GOT3 (cell line): ENCODE measurements at places on chromosomes 7 and 10.

DNA sequence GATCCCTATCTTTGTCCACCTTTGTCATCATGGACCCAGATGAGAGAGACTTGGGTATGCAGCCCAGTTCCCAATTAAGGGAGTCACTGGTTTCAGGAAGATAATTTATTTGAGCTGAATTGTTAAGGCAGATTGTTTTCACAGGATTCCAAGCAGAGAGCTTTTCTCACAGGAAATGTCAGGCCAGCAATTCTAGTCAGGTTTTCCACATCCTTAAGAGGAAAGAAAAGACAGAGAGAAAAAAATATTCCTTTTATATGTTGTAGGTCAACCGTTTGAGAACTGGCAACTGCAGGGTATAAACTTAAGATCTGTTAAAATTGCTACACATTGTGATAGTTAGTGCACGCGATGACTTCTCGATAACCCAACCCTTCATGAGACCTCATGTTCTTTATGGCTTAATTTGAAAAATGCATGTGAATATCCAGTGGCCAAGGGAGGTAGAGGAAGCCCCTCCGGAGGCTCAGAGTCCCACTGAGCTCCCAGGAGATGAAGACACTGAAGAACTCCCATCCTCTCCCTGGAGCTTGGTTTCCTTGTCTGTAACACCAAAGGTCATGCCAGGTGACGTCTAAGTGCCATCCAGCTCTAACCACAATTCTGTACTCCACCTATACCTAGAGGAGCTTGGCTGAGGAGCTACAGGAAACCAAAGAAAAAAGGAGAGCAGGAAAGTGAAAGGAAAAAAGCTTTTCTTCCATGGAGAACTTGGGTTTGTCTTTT is 45.6 kb downstream of the MINDY4 start:
- DNase-seq: no peak

DNA sequence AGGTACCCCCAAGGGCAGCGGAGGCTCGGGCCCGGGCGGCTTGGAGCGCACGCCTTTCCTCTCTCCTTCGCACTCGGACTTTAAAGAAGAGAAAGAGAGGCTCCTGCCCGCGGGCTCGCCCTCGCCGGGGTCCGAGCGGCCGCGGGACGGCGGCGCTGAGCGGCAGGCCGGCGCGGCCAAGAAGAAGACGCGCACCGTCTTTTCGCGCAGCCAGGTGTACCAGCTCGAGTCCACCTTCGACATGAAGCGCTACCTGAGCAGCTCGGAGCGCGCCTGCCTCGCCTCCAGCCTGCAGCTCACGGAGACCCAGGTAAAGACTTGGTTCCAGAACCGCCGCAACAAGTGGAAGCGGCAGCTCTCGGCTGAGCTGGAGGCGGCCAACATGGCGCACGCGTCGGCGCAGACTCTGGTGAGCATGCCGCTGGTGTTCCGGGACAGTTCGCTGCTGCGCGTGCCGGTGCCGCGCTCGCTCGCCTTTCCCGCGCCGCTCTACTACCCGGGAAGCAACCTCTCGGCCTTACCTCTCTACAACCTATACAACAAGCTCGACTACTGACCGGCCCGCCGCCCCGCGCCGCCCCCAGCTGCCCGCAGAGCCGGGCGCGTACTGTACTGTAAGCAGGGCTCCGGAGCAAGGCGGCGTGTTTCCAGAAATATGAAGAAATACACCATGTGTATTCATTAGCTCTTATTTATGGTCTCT is 1.8 kb downstream of the HMX2 start:
- no peak for DNase-seq

DNA sequence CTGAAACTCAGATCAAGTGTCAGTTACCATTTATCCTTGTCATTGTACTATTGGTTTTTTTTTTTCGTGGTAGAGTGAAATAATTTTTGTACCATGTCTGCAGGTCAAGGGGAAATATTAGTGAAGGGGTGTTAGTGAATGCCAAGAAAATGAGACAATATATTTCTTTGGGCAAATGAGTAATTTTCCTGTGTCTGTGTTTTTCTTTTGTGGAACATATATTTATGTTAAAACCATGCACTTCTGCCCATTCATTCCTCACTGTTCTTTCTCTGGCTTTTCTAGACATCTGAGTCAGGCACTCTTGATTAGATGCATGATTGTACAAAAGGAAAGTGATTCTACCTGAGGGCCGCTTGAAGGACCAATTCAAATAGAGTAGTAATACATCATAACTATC is 161.6 kb downstream of the BICC1 start:
- no peak for DNase-seq

DNA sequence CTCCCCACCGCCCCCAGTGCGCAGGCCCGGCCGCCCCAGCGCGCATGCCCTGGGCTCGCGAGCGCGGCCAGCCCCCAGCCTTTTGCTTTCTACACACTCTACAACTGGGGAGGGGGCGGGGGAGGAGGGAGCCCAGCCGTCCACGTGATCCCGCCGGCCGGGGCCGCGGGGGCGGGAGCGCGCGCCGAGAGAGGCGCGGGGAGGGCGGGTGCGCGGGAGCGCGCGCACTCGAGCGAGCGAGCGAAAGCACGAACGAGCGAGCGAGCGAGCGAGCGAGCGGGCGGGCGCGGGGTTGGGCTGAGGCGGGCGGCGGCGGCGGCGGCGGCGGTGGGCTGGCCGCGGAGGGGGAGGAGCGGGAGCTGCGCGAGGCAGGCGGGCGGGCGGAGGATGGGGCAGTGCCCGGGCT is at the start of gene AUTS2:
Gene AUTS2, plus strand, starts transcription at position 395 of the 406 bp plus-strand sequence. CDS start 1,179 bp downstream, outside the sequence.
- DNase-seq: peak; percentile 45

GRCh38 chr7:92002720-92003119 is 62.1 kb downstream of the AKAP9 start:
- DNase-seq: no peak

- DNase-seq: no peak
Observed at GRCh38 chr10:77187376-77187999, 450.1 kb downstream of the KCNMA1 start.

- no peak for DNase-seq
Observed at GRCh38 chr7:141313896-141314295, 237.3 kb upstream of the AGK start.

DNA sequence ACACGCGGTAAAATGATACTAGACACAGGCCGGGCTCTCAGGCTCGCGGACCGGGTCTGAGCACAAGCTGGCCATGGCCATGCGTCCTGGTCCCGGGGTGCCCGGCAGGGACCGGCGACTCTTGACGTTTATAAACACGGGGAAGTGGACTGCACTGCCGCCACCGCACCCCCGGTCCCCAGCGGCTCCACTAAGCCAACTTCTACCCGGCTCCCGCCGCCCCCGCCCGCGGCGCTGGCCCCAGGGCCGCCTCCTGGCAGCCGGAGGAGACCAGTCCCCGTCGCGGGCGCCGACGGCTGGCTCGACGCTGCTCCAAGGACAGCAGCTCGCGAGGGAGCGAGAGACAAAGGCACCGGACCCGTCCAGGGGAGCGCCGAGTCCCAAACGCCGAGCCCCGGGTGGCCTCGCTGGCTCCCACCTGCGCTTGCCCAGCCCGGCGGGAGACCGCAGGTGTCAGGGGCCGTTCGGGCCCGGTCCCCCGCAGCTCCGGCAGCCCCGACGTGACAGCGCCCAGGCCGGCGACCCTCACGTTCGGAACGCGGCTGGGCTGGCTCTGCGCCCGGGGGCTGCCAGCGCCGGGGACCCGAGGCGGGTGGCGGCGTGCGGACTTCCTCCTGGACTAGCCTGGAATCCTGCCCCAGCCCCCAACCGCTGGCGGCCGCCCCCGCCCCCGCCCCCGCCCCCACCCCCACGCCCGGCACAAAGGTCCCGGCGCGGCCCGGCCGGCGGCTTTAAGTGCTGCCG is 517 bp downstream of the ITGB1 start:
- DNase-seq: no peak

DNA sequence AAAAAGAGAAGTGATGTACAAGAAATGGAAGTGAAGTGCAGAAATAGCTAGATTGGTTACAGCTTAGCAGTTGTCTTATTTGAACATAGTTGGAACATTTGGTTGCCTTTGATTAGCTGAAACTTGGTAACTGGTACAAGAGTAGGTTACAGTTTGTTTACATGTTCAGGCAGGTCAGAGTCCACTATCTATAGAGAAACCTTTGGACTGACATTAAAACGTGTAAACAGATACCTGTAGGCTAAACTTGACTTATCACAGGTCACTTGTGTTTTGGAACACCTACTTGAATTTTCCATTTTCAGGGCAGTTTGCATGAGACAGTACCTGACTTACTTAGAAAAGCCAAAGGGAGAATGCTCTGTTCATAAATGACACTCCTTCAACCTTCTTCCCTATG is 28.5 kb upstream of the CYP2C8 start:
- DNase-seq: no peak

DNA sequence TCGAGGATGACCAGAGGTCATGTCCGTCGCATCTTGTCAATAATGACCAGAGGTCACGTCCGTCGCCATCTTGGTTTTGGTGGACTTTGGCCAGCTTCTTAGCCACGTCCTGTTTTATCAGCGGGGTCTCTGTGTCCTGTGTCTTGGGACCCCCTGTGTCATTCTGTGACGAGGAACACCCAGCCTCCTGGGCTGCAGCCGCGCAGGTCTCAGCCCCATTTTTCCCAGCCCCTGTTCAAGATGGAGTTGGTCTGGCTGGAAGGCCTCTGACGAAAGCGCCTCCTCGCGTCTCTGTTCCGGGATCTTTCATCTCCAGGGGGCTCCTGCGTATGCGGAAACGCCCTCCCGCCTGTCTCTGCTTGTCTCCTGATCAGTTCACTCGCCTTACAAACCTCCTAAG is 134.2 kb downstream of the ELFN1 start:
- no peak for DNase-seq
